ENCODE measurements at places on chromosomes 5 and 9.
A peak's percentile ranks its signal among the peaks of the same experiment; 100 is the strongest.

GRCh38 chr5:137015540-137016116 is 483.5 kb downstream of the SPOCK1 start:
- no peak for DNase-seq

DNA sequence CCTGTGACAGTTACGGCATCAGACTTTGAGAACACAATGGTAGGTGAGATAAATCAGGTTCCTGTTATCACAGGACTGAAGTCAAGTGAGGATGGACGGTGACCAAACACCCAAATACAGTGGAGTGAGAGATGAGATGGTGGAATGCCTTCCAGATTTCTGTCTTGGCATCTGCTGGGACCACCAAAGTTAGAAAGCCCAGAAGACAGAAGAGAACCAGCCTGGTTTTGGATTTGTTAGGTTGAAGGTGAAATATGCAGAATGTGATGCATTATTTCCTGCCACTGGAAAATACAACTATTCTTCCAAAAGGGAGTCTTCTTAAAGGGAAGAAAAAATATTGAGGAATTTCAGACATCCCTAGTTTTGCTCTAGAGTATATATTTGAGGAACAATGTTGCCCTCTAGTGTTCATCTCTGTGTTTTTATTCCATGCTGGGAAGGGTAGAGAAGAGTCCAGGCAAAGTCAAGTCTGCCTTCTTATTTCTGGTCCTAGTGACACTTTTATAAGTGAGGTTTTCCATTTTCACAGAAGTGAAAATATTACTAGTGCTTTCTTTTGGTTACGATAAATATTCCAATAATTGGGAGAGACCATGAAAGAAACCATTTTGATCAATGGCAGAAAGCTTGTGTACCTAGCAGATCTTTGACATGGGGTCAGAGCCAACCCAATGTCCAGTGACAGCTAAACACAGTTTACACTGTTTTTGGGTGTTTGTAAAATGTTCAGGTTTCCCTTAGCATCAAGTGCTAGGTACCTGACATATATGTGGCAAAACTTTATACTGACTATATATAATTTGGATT is 142.3 kb upstream of the ANKH start:
- DNase-seq: peak; percentile 76

DNA sequence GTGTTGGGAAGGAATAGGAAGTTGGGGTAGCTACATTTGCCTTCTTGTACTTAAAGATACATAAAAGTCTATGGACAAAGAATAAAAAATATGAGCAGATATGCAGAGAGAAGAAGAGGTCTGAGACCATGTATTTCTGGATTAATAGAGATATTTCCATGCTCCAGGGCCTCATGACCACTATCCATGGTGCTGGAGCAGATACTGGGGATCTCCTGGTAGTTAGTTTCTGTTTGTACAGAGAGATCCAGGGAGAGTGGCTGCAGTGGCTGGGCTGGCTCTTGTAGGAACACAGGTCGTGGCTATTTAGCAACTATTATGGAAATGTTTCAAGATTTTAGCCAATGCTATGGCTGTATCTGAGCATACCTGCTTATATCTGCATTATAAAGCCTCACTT is 184.2 kb upstream of the TMEM161B start:
- no peak for DNase-seq

- no peak for DNase-seq
Measured at GRCh38 chr5:159826351-159827214, 89.7 kb upstream of the ADRA1B start.

- peak; percentile 46 for DNase-seq
Measured at GRCh38 chr5:176436656-176437055, 11.5 kb upstream of the FAF2 start.

GRCh38 chr5:133708331-133708850 is 96.0 kb upstream of the FSTL4 start:
- DNase-seq: no peak

All from suppressor macrophage treated with lipopolysaccharide for 4 hours (primary cell).